Left ventricle myocardium superior (tissue), 1 donor: ENCODE measurements at places on chromosomes 16 and 17.

DNA sequence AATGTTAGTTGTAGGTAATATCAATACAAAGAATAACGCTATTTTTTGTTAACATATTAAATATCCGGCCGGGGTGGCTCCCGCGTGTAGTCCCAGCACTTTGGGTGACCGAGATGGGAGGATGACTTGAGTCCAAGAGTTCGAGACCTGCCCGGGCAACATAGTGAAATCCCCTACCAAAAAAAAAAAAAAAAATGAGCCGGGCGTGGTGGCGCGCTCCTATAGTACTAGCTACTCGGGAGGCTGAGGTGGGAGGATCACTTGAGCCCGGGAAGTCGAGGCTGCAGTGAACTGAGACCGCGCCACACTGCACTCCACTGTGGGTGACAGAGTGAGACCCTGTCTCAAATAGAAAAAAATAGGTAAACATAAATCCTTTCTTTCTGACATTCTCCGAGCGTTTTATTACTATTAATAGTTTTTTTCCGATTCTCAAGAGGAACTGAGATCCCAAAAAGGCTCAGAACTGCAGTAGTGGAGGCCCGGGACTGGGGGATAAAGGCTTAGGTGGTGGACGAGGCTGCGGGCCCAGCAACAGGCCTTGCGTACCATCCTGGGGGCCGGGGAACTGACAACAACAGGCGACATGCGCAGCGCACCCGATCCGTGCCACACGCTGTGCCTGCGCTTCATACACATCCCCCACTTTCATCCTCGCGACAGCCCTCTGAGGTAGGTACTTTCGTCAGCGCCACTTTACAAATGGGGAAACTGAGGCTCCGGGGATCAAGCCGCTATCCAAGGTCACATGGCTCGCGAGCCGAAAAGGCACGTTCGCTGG is 919 bp downstream of the N4BP1 start:
- DNase-seq = peak; percentile 57

DNA sequence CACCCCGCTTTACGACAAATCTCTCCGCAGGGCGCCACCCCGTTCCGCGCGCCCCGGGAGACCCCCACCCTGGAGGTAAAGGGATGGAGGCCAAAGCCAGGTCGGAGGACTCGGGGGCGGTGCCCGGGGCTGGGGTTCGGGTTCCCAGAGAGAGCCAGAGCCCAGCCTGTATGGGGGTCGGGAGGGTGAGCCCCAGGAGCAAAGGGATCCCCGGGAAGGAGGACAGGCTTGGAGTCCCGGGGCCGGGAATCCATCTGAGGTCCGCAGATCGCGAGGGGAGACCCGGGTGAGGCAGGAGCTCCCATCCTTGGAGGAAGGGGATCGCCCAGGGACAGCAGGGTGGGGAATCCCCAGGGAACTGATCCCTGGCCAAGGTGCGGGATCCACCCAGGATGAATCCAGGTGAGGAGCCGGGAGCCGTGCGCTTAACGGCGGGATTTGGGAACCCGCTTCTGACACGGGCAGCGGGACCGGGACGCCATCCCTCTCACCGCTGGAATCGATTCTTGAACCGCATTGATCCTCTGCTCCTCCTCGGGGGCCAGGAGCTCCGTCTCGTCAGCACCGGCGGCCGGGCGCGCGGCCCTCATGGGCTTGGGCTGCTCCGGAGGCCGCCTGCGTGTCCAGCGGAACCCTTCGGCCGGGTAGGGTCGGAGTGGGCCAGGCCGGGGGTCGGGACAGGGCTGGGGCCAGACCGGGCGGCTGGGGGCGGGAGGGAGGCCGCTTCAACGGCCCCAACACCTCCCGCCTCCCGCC is at the start of gene MMD:
Gene MMD (minus strand): TSS at position 657 of the 756 bp plus-strand sequence. CDS start 140 bp downstream, at position 517.
- no peak for DNase-seq

GRCh38 chr16:85847036-85847435 is 47.5 kb downstream of the COX4I1 start:
- DNase-seq = no peak

DNA sequence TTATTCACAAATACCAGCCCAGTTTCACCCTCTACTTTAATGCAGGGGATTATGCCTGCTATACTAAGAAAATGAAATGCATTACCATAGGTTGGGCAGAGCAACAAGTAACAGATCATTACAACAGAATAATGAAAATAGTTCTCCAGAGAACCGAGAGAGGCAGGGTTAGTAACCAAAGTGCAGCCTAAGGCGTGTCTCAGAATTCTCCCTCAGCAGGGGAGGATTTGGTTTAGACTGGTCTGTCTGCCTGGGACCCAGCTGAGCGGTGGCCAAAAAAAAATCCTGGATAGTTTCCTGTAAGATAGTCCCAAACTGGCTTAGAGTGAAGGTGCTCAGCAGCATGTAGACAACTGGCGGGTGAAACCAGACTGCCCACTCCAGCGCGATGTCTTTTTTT is 30.8 kb upstream of the ADCY7 start:
- no peak for DNase-seq

DNA sequence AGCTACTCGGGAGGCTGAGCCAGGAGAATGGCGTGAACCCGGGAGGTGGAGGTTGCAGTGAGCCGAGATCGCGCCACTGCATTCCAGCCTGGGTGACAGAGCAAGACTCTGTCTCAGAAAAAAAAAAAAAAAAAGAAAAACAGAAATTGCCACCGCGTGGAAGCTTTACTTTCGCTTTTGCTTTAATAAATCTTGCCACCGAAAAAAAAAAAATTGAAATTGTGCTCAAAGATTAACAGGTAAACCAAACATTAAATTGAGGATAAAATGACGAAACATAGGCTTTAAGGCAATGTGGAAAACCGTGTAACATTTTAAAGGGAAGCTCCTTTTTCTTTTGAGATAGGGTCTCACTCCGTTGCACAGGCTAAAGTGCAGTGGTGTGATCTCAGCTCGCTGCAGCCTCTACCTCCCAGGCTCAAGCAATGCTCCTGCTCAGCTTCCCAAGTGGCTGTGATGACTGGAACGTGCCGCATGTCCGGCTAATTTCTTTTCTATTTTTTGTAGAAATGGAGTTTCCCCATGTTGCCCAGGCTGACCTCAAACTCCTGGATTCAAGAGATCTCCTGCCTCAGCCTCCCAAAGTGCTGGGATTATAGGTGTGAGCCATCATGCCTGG is 40.1 kb downstream of the ZNF276 start:
- no peak for DNase-seq

DNA sequence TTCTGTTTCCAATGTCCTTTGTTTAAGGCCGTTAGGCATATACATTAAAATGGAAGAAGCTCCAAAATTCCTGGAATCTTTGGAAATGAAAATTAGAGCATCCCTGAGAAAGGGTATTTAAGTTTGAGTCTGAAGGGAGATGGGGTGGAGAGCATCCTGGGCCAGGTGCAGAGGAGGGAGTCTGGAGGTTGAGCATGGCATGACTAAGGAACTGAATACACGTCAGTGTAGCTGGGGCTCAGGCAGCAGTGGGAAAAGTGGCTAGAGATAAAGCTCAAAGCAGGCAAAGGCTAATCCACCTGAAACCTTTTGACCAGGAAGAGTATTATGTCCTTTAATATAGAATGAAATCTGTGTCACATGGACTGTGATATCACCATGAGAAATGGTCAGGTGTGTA is 669.0 kb upstream of the RBFOX1 start:
- no peak for DNase-seq

- DNase-seq = no peak
Measured at GRCh38 chr16:26752166-26752565, 314.6 kb upstream of the C16orf82 start.

DNA sequence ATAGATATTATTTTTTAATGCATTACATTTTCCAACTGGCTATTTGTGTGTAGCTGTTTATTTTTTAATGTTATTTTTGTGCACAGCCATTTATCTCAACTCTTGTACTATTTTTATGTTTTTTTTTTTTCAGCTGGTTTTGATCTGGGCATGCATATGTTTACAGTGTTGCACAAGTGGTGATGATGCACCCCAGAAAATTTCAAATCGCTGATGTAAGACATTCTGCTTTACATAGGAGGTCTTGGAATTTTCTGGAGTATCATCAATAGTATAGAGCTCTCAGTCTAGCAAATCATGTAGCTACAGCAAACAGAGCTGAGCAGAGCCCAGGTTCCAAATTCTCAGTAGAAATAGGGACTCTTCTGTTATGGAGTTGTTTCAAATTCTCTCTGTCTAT is 30.2 kb downstream of the CACNG5 start:
- no peak for DNase-seq

DNA sequence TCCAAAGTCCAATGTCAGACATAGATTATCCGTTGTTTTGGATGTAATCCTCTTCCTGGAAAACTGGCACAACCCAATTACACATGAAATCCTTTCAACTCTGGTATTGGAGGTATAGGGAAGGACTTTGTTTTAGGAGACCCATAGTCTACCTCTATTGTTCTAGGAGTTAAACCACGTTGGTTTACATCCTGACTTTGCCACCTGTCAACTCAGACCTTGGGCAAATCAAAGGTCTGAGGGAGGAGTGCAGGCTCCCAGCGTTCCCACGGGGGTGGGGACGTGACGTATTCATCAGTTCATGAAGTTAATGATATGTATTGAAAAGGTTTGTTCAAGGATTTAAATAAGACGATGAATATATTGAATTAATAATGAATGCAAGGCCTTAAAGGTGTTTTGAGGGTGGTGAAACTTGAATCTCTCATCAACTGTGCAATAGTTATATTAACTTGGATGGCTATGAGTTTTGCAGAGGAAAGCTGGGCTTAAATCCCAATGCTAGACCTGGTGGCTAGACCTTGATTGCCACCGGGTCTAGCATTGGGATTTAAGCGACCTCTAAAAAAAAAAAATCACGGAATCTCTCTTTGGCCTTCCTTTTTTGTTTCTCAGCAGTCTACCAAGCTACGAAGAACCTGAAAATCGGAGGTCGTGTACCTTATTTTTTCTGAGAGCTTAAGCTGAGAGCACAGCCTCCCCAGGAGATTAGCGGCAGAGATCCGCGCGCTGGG is 744 bp upstream of the NF1 start:
- no peak for DNase-seq

GRCh38 chr17:44363613-44364159 is at the start of gene FAM171A2:
FAM171A2 (minus strand) TSS chr17:44363853; CDS start chr17:44363714, 139 bp downstream.
- DNase-seq = peak; percentile 83

DNA sequence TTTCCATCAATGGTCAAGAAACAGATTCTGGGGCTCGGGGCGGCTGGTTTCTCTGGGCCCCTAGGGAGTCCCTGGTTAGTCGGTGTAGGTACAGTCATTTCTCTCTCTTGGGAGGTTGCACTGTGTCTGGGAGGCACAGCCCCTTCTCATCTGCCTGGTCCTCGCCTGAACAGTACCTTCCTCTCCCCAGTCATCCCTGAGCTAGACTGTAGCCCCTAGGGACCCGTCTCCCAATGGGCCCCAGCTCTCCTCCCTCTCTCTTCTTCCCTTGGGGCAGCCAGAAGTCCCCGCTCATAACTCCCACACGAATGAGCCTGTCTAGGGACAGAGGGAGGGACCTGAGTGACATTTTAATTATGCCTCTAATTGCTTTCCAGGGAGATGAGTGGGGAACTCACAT is 20.2 kb upstream of the CPSF4L start:
- DNase-seq = no peak

GRCh38 chr17:39769974-39770587 is 32.3 kb downstream of the GRB7 start:
- no peak for DNase-seq

GRCh38 chr16:75160386-75160785 is 12.1 kb downstream of the ZFP1 start:
- no peak for DNase-seq

- DNase-seq = no peak
Measured at GRCh38 chr17:12342609-12343435, 322.1 kb downstream of the MAP2K4 start.

DNA sequence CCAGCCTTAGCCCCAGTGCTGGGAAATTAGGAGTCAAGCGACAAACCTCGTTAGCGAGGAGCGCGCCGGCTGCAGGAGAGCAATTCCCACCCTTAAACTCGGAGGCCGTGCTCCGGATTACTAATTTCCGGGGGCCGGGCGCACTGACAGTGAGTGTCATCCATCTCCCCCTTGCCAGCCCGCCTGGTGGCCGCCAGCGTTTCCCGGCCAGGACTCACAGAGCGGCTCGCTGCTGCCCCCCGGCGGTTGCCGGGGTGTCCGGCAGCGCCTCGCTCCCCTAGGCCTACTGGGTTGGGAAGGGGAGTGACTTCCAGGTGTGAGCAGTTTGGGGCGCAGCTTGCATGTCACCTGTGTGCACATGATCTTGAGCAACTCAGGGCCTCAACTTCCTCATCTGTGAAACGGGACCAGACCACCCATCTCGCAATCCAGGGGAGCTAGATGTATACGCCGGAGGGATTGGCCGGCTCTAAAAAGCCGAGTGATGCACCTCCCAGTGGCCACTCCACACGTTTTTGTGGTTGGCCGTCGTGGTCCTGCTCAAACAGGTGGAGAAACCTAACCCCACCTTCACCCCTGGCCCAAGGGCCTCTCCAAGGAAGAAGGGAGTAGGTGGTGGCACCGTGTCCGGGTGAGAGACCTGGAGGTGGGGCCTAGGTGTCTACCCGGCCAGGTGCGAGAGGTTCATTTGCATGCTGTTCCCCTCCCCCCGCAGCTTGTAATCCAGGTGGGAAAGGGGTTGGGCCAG is 2.5 kb upstream of the GSE1 start:
- DNase-seq = peak; percentile 90

GRCh38 chr16:29678691-29679267 is at the start of gene QPRT:
QPRT (plus strand) TSS chr16:29679180; CDS start chr16:29679198, 18 bp downstream.
- DNase-seq = peak; percentile 68

DNA sequence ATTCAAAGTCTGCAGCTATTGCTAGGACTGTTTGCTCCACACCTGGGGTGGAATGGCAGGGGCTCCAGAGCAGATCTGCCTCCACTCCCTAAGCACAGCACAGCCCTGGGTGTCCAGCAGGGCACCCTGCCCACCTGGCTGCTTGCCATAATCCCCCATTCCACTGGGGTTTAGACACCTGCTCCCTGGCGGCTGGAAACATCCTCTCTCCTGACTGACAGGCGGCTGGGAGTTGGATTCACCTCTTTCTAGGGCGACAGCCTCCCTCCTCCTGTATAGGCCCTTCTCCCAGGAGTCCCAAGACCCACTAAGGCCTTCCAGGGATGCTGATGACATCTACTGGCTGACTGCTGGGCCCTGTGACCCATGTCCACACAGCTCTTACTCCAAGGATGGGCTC is 18.0 kb downstream of the HDAC5 start:
- no peak for DNase-seq

- no peak for DNase-seq
Measured at GRCh38 chr16:18969855-18970240, 13.9 kb upstream of the TMC7 start.

DNA sequence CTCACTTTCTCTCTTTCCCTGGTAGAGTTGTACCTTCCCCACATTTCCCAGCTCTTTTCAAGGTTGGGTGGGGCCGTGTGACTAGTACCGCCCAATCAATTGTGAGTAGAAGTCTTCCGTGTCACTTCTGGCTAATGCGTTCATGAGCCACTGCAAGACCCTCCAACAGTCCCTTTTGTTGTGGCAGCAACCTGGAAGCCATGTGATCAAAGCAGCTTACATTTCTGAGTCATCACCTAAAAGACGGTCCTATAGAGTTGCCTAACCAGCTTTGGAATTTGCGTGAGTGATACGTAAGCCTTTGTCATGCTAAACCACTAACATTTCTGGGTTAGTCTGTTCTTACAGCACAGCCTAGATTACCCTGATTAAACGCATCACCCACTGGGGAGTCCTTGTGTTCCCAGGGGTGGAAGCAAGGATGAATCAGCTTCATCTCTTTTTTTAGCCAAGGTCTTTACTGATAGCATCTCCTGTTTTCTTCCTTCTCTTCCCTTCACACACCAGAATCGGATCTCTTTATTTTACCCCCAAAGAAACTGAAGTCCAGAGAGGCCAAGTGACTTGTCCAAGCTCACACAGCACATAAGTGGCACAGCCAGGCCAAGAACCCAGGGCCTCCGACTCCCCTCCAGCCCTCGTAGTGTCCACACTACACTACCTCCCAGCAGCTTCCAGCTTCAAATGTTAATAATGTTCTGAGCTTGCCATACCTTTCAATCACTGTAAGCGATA is 366.3 kb upstream of the XYLT1 start:
- DNase-seq = no peak

GRCh38 chr17:57422574-57423164 is 166.3 kb downstream of the MSI2 start:
- no peak for DNase-seq
